ENCODE measurements at places on chromosomes 2 and 18. TPM values are rescaled to one million over a fixed set of nuclear protein-coding genes. Genes with fewer than 3 reads are reported as not detected.
A peak's percentile ranks its signal among the peaks of the same experiment; 100 is the strongest.

Gene TMEM247
- not detected for total RNA-seq

DNA sequence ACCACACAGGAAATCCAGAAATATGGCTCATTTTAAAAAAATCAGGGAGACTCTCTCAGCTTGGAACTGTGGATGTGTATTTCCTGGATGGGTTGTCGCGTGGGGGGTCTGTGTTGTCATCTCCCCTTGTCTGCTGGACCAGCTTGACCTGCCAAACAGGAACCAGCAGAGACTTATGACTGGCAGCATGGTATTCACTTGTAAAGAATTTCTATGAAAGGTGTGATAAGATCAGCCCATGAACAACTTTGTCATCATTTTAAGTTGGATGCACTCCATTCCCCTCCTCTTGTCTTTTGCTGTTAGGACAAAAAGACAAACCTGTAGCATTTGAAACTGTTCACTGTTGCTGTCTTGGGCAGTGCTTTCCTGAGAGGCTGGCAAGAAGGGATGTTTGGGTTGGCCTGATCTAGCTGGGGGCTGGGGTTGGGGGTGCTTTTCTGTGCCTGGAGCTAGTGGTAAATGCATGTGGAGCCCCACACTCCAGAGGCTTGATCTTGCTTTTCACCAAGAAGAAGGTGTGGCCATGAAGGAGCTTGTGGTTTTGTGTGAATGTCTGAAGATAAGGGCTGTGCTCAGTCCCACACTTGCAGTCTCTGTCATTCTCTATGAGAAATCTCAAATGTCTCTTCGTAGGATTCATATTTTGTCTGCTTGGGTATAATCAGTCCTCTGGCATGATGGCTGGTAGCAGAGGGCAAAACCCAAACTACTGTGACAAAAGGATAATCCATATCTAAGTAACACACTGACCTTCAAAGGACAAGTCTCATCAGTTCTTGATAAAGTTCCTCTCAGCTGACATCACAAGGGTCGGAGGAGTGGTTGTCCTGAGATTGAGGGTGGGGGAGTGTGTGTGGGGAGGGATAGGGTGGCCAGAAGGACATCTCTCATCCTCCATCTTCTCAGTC is 39.0 kb downstream of the RALB start:
- DNase-seq, result no peak

GRCh38 chr2:6080932-6081753 is 389.0 kb downstream of the SOX11 start:
- no peak for DNase-seq

GRCh38 chr18:62186499-62186773 is 420 bp downstream of the PIGN start:
- no peak for DNase-seq

Gene SEMA4C
- total RNA-seq, result 41.3 TPM

Gene MFF
- 108 TPM for total RNA-seq

Gene CDH19
- total RNA-seq, result 21.4 TPM

Gene CFC1
- total RNA-seq, result not detected

DNA sequence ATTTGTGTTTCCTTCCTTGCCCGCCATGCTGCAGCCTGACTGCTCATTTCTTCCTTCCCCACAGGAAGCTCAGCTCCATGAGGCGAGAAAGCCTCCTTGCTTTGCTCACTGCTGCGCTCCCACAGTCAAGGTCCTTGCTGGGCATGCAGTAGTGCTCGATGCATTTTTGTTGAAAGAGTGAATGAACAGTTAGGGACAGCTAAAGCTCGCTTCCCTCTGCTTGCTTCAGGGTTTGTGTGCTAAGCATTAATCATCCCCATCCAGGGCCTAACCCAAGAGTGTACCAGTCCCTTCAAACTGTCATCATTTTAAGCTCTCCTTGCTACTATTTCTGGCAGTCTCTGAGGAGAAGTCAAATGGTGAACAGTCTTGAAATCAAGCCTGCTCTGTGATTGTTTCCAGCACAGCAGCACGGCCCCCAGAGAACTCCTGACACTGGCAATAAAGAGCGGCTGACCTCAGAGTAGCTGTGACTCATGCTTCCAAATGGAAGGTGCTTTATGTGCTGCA is 171.7 kb upstream of the SOX11 start:
- DNase-seq, result peak; percentile 69

GRCh38 chr2:100052650-100053049 is 89.7 kb downstream of the AFF3 start:
- DNase-seq, result no peak

Gene TCF7L1
- total RNA-seq, result 8.5 TPM

DNA sequence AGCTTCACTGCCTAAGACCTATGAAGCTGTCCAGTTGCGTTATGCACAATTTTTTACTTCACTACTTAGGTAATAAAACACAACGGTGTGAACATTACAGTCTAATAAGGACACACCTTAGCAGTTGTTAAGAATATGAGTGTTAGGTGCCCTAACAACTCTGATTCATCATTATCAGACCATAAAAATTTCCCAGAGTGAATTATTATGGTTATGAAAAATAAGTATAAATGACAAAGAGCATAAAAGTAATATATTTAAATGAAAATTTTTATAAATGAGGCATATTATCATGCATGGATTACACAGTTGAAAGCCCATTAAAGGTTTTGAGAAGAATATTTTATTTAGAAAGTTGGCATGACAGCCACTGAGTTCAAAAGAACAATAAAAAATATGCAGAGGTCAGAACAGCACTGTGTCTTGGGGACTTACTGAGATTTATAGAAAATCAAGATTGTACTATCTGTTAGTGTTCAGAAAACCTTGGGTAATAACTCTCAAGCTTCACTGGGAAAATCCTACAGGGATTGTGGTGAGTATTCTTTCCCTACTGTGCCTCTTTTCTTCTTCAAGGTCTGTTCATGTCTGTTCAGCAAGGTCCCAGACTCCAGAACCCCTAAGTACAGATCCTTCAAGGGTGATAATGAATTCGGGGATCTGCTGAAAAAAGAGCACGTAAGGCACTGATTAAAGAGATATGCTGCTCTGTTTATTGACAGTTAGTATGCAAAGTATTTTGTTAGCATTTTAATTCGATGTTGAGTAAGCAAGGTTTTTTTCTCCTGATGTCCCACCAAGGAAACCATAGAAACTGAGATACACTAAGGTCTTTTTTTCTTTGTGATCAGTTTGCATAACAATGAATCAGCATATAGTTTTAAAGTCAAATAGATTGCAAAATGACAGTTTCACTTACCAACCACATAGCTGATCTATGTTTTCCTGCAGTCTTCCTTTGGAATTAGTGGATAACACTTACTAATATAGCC is 250.0 kb downstream of the DSEL start:
- no peak for DNase-seq

DNA sequence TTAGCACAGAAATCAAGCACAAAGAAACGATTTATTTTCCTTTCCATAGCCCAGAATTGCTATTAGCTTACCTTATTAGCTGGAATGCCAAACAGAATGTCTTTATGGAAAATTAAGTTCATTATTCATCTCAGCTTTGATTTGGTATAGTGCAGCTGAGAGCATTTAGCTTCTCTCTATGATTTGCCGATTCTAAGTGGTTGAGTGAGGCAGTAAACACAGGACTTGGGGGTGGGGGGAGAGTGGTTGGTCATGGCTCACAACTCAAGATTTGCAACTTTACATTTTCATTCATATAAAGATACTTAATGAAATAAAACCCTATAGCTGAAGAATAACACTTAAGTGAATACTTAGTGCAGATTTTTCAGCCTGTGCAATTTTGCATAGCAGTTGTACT is 395.2 kb downstream of the TGIF1 start:
- no peak for DNase-seq

Gene NEU4
- total RNA-seq, result 6.8 TPM

- DNase-seq, result no peak
These were observed at the start of gene CIDEA for GRCh38 chr18:12254136-12254819. Gene CIDEA, plus strand, starts transcription at chr18:12254361. Its CDS starts 23 bp downstream, at chr18:12254384.

Gene CD207
- total RNA-seq, result 0.08 TPM
